ENCODE measurements at places on chromosomes 4 and X.
A peak's percentile ranks its signal among the peaks of the same experiment; 100 is the strongest.

DNA sequence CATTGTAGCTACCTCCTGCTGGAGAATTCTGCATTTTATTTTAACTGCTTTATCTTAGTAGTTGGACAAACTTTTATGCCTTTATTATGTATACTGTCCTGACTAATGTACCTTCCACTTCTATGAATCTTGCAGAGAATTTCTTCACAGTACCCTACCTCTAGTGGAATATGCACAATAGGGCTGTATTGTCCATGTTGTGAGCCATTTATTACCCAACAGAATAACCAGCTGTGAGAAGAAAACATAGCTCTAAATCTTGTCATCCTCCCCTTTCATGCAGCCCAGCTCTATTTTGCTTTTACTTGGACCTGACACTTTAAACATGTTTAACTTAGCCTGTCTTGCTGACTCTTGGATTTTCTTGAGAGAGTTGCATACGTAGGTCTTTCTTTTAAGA is 56.2 kb downstream of the MCUB start:
- DNase-seq: no peak

- DNase-seq: no peak
Observed at GRCh38 chr4:108453366-108453765, 167.0 kb upstream of the RPL34 start.

DNA sequence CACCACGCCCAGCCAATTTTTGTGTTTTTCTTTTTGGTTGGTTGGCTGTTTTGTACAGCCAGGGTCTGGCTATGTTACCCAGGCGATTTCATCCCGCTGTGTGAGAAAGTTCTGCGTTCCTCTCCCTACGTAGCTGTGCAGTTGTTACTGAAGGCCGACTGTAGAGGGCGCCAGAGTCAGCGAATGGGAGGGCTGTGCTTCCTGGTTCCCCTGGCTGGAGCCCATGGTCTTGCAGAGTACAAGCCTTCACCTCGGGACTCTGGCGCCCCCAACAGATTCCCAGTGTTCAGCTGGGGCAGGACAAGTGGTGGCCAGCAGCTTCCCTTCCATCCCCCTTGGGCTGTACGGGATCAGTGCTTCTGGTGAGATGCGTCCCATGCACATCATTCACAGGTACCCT is 5.6 kb upstream of the CT45A1 start:
- peak; percentile 1 for DNase-seq

DNA sequence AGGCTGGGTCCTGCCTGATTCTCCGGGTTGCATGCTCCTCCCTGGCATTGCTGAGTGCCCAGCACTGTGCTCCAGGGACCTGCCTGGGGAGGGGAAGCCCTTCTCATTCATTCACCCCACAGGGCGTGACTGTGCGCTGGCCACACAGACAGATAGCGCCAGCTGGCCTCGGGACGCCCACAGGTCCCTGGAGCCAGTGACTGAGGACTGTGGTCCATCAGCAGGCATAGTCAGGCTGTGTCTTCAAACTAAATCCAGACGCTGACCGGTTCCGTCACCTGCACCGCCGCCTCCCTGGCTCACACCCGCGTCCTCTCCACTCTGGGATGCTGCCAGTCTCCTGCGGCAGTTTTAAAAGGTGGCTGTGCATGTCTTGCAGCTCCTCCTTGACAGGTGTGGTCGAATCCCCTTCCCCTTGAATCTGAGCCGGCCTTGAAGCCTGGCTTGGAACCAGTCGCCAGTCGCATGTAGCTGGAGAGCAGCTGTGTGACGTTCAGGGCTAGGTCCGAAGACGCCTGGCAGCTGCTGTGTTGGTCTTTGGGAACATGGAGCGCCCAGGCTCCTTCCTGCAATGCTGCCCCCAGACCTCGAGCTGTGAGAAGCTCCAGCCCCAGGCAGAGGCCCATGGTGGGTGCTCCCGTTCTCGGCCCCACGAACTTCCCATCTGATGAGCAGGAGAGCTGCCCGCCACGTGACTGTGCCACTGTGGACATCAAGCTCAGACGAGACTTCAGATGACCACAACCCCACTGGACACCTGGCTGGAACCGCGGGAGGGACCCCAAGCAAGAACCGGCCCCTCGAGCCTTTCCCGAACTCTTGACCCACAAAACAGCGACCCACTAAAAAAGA is 94.1 kb downstream of the ADRA2C start:
- no peak for DNase-seq

GRCh38 chr4:6526671-6527091 is 48.3 kb upstream of the MAN2B2 start:
- no peak for DNase-seq

GRCh38 chr4:145735827-145736226 is 55.9 kb downstream of the C4orf51 start:
- DNase-seq: no peak

DNA sequence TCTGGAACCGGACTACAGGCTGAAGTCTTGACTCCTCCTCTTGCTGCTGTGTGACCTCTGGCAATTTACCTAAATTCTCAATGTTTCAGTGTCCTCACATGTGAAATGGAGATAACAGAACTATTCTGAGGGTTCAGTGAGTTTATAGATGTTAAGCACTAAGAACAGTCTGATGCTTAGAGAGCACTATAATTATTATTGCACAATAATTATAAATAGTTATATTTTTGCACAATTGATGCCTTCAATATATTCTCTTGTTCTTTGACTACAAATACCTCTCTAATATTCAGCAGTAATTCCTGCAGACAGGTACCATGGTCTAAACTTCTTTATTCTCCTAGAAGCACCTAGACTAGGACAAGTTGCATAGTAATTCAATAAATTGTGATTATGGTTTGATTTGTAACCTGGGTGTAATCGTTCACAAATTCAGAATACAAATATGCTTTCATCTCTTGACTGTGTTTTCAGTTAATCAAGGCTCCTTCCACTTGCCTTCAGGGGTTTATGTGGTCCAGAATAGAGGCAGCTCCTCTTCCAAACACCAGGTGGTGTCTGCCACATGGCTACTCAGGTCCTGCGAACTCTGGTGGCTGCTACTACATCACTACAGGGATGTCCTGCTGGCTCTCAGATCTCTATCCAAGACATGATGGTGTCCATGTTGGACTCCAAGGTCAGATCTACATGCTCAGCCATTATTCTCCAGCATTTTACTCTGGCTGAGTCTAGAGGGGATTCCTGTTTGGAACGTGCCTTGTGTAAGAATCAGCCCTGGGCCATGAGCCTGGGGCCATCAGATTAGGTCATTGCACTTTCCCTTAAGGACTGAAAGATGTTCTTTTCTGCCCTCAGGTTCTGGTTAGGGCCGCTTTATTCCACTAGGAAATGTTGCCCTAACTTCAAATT is 103.4 kb downstream of the QRFPR start:
- peak; percentile 14 for DNase-seq

DNA sequence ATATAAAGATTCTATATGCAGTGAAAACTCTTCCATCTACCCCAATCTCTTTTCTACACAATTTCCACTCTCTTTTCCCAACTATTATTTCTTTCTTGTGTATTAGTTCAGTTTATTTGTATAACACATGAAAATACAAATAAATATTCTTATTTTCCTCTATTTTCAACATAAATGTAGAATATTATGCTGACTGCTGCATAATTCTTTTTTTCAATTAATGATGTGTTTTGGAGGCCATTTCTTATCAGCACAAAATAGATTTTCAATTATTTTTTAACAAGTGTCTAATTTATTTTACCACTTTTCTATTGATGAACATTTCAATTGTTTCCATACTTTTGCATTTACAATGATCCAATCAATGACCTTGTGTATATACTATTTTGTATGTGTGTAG is 557.7 kb upstream of the NR3C2 start:
- DNase-seq: no peak

DNA sequence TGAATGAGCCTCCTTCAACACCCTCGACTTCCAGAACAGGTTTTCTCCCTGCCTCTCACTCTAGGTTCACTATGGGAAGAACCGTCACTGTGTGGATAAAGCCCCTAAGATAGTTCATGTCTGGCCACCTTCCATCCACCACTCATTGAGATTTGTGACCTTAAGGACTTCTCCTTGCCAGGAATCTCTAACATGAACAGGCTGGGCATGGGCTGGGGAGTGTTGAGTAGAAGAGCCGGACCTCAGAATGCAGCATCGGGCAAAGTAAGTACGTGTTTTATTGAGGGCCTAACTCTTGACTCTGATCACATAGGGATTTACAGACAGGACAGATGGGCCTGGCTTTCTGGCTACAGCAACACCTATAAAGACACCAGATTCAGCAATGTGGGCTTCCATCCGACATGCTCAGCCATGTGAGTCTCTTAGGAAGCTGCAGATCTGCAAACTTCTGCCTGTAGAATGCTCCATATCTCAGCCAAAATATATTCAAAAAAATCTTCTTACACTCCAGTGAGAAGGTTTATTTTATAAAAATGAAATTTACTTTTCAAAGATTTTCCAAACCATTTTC is 26.4 kb upstream of the TRIM60 start:
- no peak for DNase-seq

GRCh38 chr4:72283357-72283756 is 251.6 kb downstream of the NPFFR2 start:
- no peak for DNase-seq

- DNase-seq: peak; percentile 23
Observed at GRCh38 chrX:920234-920799, 289.7 kb downstream of the SHOX start.

DNA sequence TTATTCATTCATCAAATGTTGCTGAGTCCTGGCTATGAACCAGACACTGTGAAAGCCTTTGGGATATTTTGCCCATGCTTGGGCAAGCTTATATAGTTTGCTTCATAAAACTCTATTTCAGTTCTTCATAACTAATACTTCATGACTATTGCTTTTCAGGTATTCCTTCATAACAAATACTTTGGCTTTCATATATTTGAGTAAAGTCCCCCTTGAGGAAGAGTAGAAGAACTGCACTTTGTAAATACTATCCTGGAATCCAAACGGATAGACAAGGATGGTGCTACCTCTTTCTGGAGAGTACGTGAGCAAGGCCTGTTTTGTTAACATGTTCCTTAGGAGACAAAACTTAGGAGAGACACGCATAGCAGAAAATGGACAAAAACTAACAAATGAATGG is 1.7 kb upstream of the AFP start:
- peak; percentile 24 for DNase-seq

DNA sequence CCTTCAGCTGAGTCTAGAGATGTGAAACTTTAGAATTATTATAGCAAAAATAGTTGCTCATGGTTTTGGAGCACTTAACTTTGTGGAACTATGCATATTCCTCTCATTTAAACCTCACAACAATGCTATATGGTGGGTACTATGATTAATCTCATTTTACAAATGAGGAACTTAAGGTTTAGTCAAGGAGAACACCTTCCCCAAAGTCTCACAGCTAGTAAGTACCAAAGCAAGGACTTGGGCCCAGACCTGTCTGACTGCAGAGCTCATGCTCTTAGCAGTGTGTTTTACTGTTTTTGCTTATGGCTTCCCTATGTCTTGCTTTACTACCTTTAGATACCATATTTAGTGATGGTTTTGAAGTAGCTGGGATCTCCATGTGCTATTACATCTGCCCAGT is 5.1 kb downstream of the UBE2A start:
- DNase-seq: no peak

GRCh38 chrX:19857131-19857530 is 30.3 kb downstream of the SH3KBP1 start:
- no peak for DNase-seq

- DNase-seq: peak; percentile 59
Observed at GRCh38 chr4:24024605-24025004, 134.8 kb upstream of the PPARGC1A start.

- no peak for DNase-seq
Observed at GRCh38 chr4:168757500-168757899, 252.6 kb downstream of the CBR4 start.
